CD4-positive, alpha-beta memory T cell (primary cell): ENCODE measurements at places on chromosomes 12 and 14. TPM values are rescaled to one million over a fixed set of nuclear protein-coding genes. Genes with fewer than 3 reads are reported as not detected.
A peak's percentile ranks its signal among the peaks of the same experiment; 100 is the strongest.

DNA sequence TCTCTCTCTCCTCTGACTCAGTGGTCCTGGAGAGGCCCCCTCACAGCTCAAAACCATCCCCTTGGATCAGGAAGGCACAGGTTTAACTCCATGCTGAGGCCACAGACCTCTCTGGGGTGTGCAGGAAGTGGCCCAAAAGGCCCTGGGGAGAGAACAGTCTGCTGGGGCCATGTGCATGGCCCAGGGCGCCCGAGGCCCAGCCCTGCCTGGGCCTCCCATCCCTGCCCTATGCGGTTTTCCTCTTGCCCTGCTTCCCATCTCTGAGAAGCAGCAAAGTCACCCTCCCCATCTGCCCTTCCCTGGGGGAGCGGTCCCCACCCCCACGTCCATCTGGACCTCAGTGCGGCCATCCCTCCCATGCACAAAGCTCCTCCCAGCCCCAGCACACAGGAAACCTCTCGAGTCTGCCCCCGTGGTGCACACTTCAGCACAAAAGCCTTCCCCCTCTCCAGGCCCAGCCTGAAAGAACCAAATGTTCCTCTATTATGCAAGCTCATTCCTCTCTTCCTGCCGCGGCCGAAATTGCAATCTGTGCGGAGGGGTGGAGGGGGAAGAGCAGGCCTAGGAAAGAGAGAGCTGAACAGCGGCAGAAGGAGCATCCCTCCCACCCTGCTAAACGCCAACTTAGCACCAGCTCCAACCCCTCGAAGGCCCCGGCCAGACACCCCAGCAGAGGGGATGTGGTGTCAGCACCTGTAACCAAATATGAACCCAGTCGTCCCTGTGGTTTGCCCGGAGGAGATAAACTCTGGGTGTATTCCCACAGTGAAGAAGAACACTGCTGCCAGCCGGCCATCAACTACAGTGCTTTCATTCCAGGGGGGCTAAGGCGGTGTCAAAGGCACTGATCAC lies 108.5 kb downstream of the SCARB1 start:
- DNase-seq: no peak

GRCh38 chr12:81998761-81999378 lies 239.7 kb upstream of the PPFIA2 start:
- no peak for DNase-seq

The PRB3 gene
- total RNA-seq: not detected

- no peak for DNase-seq
These were observed 4.3 kb downstream of the GALNT9 start for GRCh38 chr12:132324841-132325732.

DNA sequence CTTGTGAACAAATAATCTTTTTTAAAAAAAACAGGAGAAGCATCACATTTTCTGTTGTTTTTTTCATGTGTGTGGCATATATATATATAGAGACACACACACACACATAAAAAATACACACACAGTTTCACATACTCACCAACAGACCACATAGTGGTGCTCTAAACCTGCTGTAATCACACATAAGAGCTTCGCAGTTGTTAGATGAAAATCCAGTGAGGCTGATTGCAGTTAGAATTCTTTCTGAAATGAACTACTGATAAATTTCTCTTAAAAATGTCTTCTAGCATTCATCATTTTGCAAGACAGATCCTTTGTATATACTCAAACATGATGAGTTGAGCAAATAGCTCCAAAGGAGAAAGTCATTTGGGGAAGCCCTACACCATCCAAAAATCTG lies 434.3 kb upstream of the STXBP6 start:
- no peak for DNase-seq

- no peak for DNase-seq
These were observed 89.2 kb downstream of the OTOGL start for GRCh38 chr12:80188576-80188975.

The SYT1 gene
- total RNA-seq: not detected

DNA sequence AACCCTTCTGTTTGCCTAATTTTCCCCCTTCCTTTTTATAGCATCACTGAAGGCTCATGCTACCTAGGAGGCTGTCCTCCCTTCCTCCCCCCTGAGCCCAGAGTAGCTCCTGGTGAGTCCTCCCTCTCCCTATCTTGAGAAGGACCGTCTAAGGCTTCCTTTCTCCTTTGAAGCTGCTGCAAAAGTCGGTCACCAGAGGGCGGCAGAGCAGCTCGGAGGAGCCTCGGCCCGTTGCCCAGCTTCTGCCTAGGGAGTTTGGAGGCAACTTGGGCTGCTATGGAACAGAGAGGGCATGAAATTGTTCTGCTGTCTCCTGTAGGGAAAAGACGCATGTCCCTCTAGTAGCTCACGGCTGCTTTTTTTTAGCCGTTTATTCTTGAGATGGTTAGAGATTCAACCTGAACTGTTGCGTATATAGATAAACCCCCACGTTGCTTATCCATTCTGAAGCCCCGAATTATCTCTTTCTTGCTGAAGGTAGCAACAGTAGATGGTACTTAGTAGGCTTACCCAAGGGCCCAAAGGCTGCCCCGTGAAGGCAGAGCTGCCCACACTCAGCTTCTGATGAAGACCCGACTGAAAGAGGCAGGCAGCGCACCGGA lies 5.7 kb downstream of the WNT5B start:
- no peak for DNase-seq

- DNase-seq: no peak
These were observed 115.2 kb upstream of the MAP1LC3B2 start for GRCh38 chr12:116443821-116444589.

GRCh38 chr12:64923536-64923935 lies 99.1 kb downstream of the TBC1D30 start:
- no peak for DNase-seq

DNA sequence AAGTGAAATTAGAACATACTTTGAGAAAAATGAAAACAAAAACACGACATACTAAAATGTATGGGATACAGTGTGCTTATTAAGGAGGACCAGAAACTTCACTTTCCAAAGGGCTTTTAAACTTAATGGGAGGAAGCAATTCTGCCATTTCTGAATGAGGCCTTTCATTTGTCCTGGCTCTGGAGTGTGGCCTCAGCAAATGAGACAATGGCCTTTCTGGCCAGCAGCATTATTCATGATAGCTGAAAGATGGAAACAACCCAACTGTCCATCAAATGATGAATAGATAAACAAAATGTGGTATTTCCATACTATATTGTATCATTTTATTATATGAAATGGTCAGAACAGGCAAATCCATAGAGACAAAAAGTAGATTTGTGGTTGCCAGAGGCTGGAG lies 338.6 kb downstream of the CEP128 start:
- no peak for DNase-seq

- DNase-seq: peak; percentile 73
These were observed 24.2 kb upstream of the HIF1A start for GRCh38 chr14:61671082-61671481.

- DNase-seq: no peak
These were observed 146.8 kb downstream of the TMTC2 start for GRCh38 chr12:82833481-82833880.

- DNase-seq: peak; percentile 51
These were observed 64.2 kb downstream of the DNAI7 start for GRCh38 chr12:25130741-25131188.

The PPP1R1A gene
- total RNA-seq: not detected

The OR4M1 gene
- not detected for total RNA-seq

The JDP2 gene
- total RNA-seq: 0.79 TPM

The ARHGEF25 gene
- total RNA-seq: 0.67 TPM

The CEBPE gene
- total RNA-seq: 0.84 TPM

- DNase-seq: no peak
These were observed 74.8 kb downstream of the FLRT2 start for GRCh38 chr14:85604714-85605113.

DNA sequence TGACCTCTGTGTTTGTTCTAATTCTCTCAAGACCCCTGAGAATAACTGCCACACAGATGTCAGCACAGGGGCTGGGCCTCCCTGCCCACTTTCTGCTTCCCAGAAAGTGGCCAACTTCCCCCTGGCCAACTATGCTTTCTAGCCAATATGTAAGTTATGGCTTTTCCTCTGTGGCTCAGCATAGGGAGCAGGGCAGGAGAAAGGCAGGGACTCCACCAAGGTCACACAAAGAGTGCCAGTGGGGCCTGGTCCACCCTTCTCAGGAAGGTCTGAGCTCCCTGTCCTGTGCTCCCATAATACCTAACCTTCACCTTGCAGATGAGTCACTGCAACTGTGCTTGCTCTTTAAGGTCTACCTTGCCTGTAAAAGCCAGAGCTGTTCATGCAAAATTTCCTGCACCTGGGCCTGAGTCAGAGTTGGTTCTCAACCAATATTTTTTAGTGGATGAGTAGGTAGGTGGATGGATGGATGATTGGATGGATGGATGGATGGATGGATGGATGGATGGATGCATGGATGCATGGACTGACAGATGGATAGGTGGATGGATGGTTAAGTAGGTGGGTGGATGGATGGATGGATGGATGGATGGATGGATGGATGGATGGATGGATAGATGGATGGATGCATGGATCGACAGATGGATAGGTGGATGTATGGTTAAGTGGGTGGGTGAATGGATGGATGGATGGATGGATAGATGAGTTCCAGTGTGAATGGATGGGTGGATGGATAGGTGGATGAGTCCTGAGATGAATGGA lies 64.2 kb downstream of the DIO3 start:
- DNase-seq: no peak

The KRT78 gene
- total RNA-seq: not detected

The ZNF84 gene
- 42.0 TPM for total RNA-seq

- no peak for DNase-seq
These were observed 33.0 kb downstream of the CYP46A1 start for GRCh38 chr14:99716850-99717681.
